ENCODE measurements at places on chromosomes 4 and X. TPM values are rescaled to one million over a fixed set of nuclear protein-coding genes. Genes with fewer than 3 reads are reported as not detected.

- DNase-seq, result no peak
These were observed 366.5 kb downstream of the MID1IP1 start for GRCh38 chrX:39167791-39168190.

DNA sequence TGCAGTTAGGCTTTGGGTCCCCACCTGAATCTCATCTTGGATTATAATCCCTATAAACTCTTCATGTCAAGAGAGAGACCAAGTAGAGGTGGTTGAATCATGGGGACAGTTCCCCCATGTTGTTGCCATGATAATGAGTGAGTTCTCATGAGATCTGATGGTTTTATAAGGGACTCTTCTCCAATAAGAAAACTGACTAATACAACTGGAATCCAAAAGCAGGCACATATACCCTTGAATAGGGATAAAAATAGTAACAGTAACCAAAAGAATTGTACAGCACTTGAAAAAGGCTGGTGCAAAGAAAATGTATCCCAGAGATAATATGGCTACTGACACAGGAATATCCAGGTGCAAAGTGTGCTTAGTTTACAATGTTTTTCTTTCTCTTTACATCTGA, 351.5 kb upstream of the MAD2L1 start:
- no peak for DNase-seq

DNA sequence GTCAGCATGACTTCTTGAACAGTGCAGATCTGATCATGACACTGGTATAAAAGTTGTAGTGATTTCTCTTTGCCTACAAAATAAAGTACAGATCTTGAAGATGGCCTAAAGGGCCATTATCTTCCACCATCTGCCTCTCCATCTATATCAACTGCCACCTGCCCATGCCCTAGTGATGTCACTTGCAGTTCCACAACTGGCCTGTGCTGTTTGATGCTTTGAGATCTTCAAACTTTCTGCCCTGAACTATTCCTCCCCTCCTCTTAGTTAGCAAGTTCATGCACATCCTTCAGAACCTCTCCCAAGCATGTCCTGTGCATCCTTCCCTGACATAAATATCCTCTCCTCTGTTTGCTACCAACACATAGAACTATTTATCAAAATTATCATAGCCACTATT, 217.0 kb downstream of the SOWAHB start:
- DNase-seq, result no peak

GRCh38 chr4:152316969-152317368, 218.9 kb downstream of the FBXW7 start:
- DNase-seq, result no peak

- DNase-seq, result no peak
These were observed 25.6 kb upstream of the PLS3 start for GRCh38 chrX:115535421-115535820.

GRCh38 chrX:134453631-134454030, 6.3 kb upstream of the HPRT1 start:
- DNase-seq, result no peak

AKAP14 gene
- total RNA-seq, result not detected

DNA sequence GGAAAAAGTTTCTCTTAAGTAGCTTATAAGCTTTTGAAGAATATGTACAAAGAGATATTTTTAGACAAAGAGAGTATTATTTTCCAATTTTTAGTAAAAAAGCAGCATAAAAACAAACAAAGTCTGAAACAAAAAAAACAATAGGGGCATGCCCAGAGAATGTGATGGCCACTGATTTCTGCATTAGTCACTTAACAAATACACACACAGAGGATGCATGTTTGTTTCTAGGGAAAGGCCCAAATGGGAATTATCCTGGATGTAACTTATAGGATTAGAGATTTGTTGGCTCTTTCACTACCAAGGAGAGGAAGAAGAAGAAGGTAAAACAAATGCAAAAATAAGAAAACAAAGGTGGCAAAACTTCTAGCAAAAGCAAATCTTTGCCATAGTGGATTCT, 95.9 kb upstream of the SCOC start:
- DNase-seq, result no peak

PABPC5 gene
- total RNA-seq, result 0.67 TPM

- DNase-seq, result no peak
These were observed 5.4 kb upstream of the PDLIM5 start for GRCh38 chr4:94446386-94446785.

ZRSR2 gene
- 10.7 TPM for total RNA-seq

- no peak for DNase-seq
These were observed 61.7 kb downstream of the PALLD start for GRCh38 chr4:168558599-168558998.

C4orf54 gene
- total RNA-seq, result 1.3 TPM

GRCh38 chrX:69995362-69996112, 54.2 kb downstream of the AWAT2 start:
- no peak for DNase-seq

GAB1 gene
- 90.8 TPM for total RNA-seq

NPY2R gene
- not detected for total RNA-seq

STAP1 gene
- total RNA-seq, result not detected

GRCh38 chr4:117063961-117064696, 21.2 kb downstream of the TRAM1L1 start:
- DNase-seq, result no peak

DNA sequence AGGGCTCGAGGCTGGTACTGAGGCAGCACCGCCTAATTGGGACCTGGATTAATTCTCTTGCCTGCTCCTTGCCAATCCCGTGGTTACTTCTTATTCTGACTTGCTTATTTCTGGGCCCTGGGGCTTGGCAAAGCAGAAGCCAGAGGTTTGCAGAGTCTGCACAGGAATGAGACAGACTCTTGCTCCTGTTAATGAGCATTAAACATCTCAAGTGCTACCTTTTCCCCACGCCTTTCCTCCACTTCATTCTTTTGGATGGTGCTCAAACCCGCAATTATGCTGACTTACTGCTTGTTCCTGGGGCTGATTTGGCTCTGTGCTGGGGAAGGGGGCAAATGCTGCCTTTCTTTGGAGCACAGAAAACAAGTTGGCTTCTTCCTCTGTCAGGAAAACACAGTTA, 16.5 kb upstream of the STOX2 start:
- no peak for DNase-seq

DNA sequence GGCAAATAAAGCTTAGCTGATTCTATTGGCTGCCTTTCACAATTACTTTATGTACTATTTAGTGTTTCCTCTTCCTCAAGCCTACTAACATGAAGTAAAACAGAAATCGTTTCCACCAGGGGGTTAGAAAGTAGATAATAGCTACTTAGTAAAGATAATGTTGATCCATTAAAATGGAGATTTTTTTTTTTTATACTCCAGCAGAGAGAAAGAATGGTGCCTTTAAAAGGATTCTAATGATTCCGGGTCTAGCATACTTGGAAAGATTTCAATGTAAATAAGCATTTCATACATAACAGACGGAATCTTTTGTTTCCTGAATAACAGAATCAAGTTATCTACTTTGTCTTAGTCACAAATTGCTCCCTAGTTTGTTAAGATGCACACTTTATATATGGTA, 37.1 kb downstream of the GK start:
- DNase-seq, result no peak

GRCh38 chr4:74435296-74435695, 9.6 kb upstream of the AREG start:
- DNase-seq, result no peak

- peak; percentile 98 for DNase-seq
These were observed at the start of gene TFE3 for GRCh38 chrX:49043220-49043986. Gene TFE3 (minus strand): TSS chrX:49043357. CDS start chrX:49043226, 131 bp downstream.

ARMCX1 gene
- total RNA-seq, result 33.2 TPM

DNA sequence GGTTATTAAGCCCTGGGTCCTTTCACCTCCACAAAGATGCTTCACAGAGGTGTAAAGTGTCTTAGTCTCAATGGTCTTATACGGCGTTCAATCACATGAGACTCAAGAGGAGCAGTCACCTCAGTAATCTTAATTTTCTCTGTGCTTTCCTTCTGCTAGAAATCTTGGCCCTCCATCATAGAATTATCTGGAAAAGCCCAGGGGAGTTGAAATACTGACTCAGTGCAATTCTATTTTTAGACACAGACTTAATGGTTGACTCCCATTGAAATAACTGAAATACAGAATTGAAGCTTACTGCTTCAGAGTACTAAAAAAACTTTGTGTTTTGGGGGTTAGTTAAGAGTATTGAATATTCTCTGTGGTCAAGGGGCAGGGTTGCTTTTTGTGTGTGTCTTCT, 94.5 kb upstream of the IL15 start:
- no peak for DNase-seq

CPZ gene
- total RNA-seq, result 0.30 TPM

GRCh38 chrX:40908026-40908425, 172.7 kb upstream of the MED14 start:
- no peak for DNase-seq

SEC31A gene
- 140 TPM for total RNA-seq

ADH1B gene
- total RNA-seq, result 12.6 TPM

NXF2 gene
- total RNA-seq, result not detected

AADAT gene
- 2.0 TPM for total RNA-seq

HSFX2 gene
- not detected for total RNA-seq

Measured in cardiac septum (tissue), 1 donor.